Sigmoid colon (tissue), 7 donors: ENCODE measurements at places on chromosomes 6 and 20. TPM values are rescaled to one million over a fixed set of nuclear protein-coding genes. Genes with fewer than 3 reads are reported as not detected.

SPAG4 gene
- 3.6 TPM for total RNA-seq

- no peak for DNase-seq
Observed at GRCh38 chr6:51841626-51842025, 245.8 kb downstream of the PKHD1 start.

SNAP25 gene
- 9.4 TPM for total RNA-seq

DNA sequence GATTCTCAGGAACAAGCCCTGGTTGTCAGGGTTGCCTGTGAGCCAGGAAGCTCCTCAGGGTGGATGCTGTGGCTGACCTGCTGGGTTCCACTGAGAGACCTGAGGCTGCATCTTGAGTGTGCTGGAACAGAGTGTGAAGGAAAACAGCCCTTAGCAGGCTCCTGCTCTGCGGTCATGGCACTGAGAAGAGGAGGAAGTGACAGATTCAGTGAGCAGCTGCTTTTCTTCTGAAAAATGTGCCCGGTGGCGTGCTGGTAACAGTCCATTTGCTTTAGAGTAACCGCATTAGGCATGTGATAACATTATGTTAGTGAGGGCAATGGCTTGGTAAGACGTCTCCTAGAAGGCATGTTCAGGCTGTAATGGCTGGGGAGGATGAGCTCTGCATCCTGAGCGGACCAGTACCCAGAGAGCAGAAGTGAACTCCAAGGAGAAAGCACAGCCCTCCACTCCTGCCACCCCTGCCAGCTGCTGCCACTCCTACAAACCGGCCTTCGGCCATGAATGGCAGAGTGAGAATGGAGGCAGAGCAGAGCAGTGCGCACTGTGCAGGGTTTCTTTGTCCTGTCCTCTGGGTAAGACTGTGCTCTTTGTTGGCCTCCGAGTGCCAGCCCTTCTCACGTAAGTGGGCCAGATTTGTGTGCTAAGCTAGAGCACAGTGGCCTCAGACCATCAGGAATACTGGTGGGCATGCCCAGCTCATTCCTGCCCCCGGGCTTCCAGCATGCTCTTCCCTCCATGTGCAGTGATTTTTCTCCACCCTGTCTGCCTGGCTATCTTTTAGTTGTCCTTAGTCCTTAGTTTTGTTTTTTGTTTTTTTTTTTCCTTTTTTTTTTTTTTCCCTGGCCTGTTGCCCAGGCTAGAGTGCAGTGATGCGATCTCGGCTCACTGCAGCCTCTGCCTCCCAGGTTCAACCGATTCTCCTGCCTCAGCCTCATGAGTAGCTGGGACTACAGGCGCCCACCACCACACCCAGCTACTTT, 98.1 kb upstream of the VSTM2L start:
- no peak for DNase-seq

RNF217 gene
- total RNA-seq: 35.7 TPM

DNA sequence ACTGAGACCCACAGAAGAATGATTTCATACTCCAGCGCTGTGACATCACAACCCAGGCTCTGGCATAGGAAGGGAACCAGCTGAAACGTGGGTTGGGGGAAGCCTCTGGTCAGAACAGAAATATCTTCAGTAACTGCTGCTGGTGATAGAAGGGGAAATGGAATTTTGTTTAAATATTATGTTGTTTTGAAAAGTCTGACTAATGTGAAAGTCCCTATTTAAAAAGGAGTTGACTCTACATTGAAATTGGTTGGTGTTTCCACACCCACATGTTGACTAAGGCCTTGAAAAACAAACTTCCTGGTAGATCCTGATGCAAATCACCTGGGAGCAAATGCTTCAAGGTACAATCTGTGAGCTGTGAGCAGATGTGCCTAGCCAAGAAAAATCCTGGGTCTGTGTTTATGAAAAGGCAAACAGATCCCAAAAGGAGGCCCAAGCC, 24.5 kb upstream of the TCP11 start:
- no peak for DNase-seq

RWDD1 gene
- total RNA-seq: 87.2 TPM

- DNase-seq: no peak
Observed at GRCh38 chr20:46261456-46262253, 46.6 kb downstream of the CDH22 start.
